Left lung (tissue), 14 donors: ENCODE measurements at places on chromosomes 4 and X. TPM values are rescaled to one million over a fixed set of nuclear protein-coding genes. Genes with fewer than 3 reads are reported as not detected.

TBC1D1 gene
- polyA plus RNA-seq, result 66.5 TPM

AFF2 gene
- 5.9 TPM for polyA plus RNA-seq

MMRN1 gene
- 28.7 TPM for polyA plus RNA-seq

CXCL11 gene
- polyA plus RNA-seq, result not detected

DNA sequence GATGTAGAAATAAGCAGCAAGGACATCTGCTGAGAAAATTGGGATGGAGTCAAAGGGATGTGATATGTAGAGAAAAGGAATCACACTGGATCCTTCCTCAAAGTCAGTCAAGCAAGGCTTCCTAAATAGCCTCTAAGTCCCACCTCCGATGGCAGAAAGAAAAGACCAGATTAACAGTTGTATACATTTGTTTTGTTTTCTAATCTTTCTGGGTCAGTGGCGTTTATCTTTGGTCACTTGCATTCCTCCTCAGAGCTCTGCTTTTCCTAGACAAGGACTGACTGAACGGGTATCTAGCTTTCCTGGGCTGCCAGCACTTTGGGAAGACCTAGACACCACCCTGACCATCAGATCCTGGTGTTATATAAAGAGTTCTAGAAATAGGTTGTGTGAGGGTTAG, 23.2 kb downstream of the PACRGL start:
- no peak for DNase-seq

DNA sequence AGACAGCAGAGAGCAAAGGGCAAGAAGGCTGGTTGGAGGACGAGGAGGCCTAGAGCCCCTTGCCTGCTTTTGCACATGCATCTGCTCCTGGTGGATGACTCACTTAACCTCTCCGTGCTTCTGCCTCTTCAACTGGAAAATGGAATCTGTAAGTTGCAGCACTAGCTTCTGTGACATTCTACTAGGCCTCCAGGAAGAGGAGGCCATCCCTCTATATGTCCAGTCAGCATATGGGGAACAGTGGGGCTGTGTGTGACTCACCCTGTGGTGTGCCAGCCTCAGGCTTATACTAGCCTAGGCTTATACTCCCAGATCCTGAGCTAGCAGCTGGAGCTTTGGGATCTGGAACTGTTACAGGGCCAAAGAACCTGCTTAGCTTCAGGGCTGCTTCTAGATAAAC, 36.0 kb downstream of the RTL9 start:
- no peak for DNase-seq

DNA sequence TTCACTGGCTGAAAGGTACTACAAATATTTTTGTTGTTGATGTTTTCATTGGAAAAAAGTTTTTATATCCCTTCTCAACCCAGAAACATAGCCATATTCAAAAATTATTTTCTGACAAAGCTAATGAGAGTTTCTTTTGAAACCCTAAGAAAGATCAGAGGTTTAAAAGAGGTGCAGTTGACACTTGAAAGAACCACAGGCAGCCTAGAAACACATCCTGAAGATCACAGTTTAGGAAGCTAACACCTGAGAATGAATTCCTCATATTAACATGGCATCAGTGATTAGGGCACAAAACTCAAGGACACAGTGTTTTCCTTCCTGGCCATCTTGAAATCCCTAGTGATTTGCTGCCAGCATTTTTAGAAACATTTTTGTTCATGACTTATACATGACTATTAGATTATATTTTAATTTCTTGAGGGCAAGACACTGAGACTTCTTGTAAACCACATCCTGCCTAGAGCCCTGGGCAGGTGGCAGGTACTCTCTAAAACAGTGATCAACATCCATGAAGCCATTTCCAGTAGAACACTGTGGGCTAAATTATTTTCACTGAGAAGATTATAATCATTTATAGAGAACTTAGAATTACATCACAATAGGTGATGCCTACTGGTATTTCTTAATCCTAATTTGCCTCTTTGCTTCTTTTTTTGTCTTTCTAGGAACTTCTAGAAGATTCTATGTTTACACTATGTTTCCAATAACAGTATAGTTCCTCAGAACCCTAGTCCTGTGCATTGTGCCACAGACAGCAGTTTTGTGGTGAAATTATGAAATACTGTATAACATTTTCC, 80.0 kb downstream of the ARSJ start:
- no peak for DNase-seq

- no peak for DNase-seq
These were observed 12.3 kb downstream of the CENPVL3 start for GRCh38 chrX:51606446-51606845.

DNA sequence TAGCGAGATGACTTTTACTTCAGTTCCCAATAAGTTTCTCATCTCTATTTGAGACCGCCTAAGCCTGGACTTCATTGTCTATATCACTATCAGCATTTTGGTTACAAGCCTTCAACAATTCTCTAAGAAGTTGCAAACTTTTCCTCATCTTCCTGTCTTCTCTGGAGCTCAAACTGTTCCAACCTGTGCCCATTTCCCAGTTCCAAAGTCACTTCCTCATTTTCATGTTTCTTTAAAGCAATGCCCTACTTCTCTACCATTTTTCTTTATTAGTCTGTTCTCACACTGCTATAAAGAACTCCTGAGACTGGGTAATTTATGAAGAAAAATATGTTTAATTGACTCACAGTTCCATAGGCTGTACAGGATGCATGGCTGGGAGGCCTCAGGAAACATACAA, 251.9 kb downstream of the TECRL start:
- DNase-seq, result no peak

- no peak for DNase-seq
These were observed 371.8 kb downstream of the ADGRL3 start for GRCh38 chr4:61571761-61572559.

GRCh38 chr4:154086247-154086646, 297.4 kb upstream of the SFRP2 start:
- DNase-seq, result no peak

- no peak for DNase-seq
These were observed 41.0 kb upstream of the SCD5 start for GRCh38 chr4:82839624-82840023.

DNA sequence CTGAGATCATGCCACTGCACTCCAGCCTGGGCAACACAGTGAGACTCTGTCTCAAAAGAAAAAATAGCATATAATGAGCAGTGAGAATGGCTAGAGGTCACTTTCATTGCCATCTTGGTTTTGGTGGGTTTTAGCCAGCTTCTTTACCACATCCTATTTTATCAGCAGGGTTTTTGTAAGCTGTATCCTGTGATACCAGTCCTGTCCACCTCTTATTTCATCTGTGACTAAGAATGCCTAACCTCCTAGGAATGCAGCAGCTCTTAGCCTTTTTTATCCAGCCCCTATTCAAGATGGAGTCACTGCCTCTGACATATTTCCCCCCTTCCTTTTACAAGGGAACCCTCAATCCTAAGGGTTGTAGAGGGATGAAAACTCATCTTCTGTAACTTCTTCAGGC, 26.1 kb upstream of the IGFBP7 start:
- no peak for DNase-seq

DNA sequence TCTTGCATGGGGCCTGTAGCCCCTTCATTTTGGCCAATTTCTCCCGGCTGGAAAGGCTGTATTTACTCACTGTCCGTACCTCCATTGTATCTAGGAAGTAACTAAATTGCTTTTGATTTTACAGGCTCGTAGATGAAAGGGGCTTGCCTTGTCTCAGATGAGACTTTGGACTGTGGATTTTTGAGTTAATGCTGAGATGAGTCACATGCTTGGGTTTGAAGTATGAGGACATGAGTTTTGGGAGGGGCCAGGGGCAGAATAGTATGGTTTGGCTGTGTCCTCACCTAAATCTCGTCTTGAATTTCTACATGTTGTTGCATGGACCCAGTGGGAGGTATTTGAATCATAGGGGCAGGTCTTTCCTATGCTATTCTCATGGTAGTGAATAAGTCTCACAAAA, 407.6 kb upstream of the NDST3 start:
- no peak for DNase-seq

GRCh38 chr4:141763374-141763773, 127.0 kb downstream of the IL15 start:
- no peak for DNase-seq

DNA sequence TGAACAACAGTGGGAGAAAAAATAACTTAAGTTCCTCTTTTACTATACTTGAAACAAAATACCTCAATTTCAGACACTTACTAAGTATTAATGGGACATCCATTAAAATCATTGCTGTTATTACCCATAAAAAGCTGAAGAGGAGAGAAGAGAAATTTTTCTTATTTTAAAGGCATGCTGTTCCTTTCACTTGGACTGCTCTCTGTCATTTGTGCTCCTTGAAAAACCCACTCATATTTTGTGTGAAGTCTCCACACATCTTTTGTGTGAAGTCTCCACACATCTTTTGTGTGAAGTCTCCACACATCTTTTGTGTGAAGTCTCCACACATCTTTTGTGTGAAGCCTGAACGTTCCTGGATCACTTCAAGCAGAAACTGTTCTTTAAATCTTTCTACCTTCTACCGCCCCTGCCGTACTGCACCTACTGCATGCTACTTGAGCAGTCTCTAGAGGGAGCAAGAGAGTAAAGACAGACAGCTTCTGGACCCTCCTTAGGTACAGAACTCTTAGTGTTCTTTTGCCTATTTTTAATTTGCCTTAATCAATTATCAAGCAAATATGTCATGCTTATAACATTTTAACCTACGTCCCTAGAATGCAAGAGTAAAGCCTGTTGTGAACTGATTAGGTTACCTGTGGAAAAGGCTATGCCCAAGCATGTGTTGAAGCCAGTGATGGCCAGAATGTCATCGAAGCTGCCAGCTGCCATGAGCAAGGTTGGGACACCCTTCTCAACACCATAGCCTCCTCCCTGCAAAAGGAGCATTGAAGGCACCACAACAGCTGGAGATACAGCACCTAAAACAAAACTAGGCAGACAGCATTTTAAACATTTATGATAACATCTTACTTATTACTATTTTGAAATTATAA, 27.1 kb upstream of the SLC9B1 start:
- DNase-seq, result peak; percentile 32
